ENCODE measurements at places on chromosomes 7 and 10.

- no peak for DNase-seq
These were observed 75.2 kb downstream of the CLEC2L start for GRCh38 chr7:139598642-139599041.

- no peak for DNase-seq
These were observed 63.7 kb downstream of the PRKG1 start for GRCh38 chr10:51137756-51138529.

- no peak for DNase-seq
These were observed 72.5 kb downstream of the LCOR start for GRCh38 chr10:96904648-96905047.

GRCh38 chr10:91604553-91605534, 28.0 kb downstream of the PPP1R3C start:
- no peak for DNase-seq

- no peak for DNase-seq
These were observed 61.6 kb downstream of the GRK5 start for GRCh38 chr10:119268871-119269506.

All from NCI-H1092 (cell line).